ENCODE measurements at places on chromosomes 1 and 21. TPM values are rescaled to one million over a fixed set of nuclear protein-coding genes. Genes with fewer than 3 reads are reported as not detected.

Gene ABCG1
- polyA plus RNA-seq: 1.5 TPM

DNA sequence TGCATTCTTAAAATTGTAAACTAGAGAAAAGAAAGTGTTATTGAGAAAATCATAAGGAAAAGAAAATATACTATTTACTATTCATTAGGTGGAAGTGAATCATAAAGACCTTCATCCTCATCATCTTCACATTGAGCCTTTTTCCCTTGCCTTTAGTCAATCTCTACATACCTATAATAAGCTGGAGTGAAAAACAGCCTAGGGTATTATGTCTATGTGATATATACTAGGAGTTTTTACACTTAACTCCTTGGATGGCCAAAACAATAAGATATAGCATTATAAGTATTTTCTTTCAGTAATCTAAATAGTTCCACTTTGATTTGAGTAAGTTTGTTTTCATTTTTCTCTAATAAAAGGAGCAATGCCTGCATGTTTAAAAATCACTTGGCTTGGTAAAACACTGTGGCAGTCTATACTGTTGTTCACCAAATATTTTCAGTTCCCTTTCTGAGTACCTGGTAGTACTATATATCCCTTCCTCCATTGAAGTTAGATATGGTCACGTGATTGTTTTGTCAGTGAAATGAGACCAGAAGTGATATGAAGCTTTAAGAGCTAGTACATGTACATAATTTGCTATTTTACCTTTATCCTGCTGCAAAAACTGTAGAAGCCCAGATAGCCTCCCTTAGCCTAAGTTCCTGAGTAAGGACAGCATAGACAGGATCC, 78.3 kb downstream of the CLEC20A start:
- DNase-seq: no peak

DNA sequence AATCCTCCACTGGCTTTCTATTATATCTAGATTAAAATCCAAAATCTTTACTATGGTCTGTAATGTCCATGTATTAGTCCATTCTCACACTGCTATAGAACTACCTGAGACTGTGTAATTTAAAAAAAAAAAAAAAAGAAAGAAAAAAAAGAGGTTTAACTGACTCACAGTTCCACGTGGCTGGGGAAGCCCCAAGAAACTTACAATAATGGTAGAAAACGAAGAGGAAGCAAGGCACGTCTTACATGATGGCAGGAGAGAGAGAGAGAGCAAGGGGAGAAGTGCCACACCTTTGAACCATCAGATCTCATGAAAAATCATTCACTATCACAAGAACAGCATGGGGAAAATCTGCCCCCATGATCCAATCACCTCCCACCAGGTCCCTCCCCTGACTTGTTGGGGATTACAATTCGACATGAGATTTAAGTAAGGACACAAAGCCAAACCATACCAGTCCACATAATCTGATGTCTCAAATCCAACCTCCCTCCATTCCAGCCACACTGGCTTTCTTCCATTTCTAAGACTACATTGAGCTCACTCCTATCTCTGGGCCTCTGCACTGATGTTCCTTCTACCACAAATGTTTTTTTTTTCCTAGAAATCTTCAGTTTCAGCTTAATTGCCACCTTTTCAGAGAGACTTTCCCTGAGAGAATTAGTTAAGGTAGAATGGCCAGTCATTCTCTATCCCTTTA, 92.4 kb downstream of the EIF4G3 start:
- DNase-seq: no peak

- peak; percentile 100 for DNase-seq
Measured at GRCh38 chr1:246425139-246425794, 81.8 kb downstream of the SMYD3 start.

Gene MACO1
- polyA plus RNA-seq: 7.8 TPM

DNA sequence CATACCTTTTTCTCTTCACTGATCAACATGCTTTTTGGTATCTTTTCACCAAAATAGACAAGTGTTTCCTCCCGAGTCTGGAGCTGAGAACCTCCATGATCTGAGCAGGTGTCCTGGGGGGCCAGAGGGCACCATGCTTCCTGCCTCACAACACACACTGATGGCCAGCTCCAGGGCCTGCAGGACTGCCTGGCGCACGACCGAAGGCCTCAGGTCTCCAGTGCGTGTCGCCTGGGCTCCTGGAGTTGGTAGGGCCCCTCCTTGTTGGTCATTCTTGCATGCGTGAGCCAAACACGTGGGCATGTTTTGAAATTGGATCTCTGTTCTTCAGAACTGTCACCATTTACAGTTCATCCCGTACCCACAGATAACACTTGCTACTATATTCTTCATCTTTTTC, 64.4 kb downstream of the SLC37A1 start:
- no peak for DNase-seq

GRCh38 chr1:160907976-160908375, 23.0 kb upstream of the ITLN1 start:
- DNase-seq: no peak

Gene SH2D1B
- not detected for polyA plus RNA-seq

Gene TSSK3
- not detected for polyA plus RNA-seq

GRCh38 chr1:11505591-11506538, 26.9 kb downstream of the DISP3 start:
- no peak for DNase-seq

DNA sequence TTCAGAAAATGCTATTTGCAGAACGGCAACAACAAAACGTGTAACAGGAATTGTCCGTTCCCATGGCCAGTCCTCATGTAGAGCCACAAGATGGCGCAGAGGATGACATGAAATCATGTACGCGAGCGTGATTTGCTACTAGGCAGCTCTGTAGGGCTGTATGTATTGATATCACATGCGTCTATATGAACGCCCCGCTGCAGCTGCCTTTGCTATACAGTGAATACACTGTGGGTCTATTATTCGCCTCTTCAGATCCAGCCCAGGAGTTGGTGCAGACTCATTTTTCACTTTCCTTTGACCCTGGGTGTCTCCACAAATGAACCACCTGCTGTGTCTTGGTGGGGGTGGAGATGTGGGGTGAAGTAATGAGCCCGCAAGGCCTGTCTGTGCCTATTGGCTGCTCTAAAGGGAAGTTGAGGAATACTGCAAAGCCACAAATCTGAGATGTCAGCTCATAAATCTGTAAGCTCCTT, 361.5 kb downstream of the KIF26B start:
- no peak for DNase-seq

DNA sequence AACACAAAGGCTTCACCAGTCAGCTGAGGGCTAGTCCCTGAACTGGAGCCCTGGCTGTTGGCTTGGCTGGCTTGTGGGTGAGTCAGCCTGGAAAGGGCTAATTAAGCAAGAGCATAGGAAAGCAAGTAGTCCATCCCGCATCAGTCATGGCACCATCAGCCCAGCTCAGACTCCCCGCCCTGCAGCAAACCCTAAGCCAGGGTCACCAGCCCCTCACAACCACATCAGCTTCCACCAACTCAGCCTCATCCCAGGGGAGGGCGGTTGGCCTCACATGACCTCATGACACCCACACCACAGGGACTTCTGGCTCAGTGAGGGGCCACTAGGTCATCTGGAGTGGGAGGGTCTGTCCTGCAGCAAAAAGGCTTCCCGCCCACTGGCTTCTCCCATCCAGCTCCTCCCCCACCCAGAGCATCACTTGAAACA, 7.0 kb upstream of the SPATC1L start:
- no peak for DNase-seq

Gene SPRR2F
- not detected for polyA plus RNA-seq
